Motor neuron (in vitro differentiated cells): ENCODE measurements at places on chromosomes 6 and 20.

DNA sequence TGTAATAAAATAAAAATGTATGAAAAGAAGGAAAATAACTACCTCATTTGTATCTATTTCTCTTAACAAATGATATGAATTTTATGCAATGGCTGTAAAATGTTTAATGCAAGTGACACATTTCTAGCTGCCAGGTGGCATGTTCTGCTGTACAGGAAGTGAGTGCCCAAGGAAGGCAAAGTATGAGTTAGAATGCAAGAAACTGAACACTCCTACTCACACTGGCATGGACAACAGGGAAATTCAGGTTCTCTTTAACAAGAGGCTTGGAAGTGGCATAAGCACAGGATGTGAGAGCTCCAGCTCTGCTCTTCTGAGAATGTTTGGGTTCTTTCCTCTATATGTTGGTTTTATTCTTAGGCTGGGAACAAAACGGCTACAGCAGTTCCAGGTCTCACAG is 20.4 kb upstream of the LAMA4 start:
- no peak for ATAC-seq

- no peak for ATAC-seq
Observed at GRCh38 chr20:4491643-4492042, 230.1 kb upstream of the PRND start.

- ATAC-seq: peak; percentile 56
Observed at GRCh38 chr6:35048031-35048613, 93.0 kb downstream of the TCP11 start.

- ATAC-seq: no peak
Observed at GRCh38 chr6:27980111-27980510, 23.1 kb downstream of the OR2B6 start.

DNA sequence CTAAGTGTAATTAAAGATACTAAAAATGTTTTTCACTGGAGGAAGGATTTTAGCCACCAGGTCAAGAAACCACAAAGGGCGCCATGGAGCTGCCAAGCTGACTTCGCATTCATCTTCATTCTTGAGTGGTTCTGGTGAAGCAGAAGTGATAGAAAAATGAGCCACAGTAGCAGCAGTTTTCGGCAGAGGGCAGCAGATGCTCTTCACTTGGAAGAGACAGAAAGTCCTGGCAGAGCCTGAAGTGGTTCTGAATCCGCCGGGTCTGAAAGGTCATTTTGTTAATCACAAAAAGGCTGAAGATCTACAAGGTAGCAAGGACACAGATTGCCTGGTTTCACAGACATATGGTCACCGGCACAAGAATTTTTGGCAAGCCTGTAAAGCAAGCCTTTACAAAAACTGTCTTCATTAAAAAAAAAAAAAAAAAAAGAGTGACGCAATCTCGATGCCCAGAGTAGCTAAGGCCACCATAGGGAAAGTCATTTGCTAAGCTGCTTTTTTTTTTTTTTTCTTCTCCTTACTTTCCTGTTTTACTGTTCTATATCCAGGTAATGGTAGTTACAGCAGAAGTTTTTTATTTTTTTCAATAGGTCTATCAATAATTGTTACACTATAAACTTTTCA is 345.1 kb upstream of the AGPAT4 start:
- peak; percentile 99 for ATAC-seq

GRCh38 chr6:17965397-17965796 is 22.0 kb downstream of the KIF13A start:
- no peak for ATAC-seq

- ATAC-seq: peak; percentile 94
Observed at GRCh38 chr6:73798592-73798991, 102.6 kb downstream of the CD109 start.

GRCh38 chr6:10395171-10395703 is 19.6 kb downstream of the TFAP2A start:
- no peak for ATAC-seq

DNA sequence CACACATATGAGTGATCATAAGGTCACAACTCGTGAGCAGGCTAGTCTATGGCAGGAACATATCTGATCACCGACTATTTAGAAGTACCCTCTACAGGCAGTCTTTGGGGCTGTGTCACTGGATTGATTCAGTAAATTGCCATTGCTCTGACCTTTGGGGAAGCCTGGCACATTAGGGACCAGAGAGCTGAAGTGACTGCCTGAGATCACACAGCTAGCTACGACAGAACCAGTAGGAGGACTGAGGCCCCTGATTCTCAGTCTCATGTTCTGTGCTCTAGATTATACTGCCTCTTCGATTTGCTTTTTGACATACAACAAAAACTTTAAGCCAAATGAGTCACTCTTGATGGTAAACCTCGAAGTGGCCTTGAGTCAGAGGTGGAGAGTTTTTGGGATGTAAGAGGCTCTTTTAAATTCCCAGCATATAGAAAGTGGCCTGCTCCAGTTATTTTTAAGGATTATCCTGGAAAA is 247.5 kb upstream of the SUPT3H start:
- no peak for ATAC-seq

DNA sequence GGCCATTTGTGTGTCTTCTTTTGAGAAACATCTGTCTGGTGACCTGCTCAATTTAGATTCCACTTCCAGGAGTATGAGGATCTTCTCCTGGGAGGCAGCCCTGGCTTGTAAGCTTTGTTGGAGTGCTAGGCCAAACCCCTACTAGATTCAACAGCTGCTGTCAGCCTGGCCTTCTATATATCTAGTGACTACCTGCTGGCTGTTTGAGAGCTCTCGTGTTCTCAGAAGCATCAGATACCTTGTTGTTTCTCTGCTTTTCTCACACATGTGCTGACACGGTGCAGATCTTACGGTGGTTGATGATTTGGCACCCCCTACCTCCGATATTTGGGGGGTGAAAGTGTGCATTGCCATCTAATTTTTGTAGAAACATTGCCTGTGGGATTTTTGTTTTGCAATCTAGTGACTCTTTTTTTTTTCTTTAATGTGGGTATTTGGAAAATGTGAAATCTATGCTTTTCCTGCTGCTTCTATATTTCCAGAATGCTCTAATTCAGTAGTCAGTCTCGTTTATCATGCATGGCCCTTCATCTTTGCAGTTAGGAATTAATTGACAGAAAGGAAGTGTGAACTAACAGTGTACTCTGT is 4.7 kb downstream of the CCN2 start:
- ATAC-seq: no peak

GRCh38 chr6:26109772-26110171 is 22.5 kb downstream of the HFE start:
- ATAC-seq: no peak

DNA sequence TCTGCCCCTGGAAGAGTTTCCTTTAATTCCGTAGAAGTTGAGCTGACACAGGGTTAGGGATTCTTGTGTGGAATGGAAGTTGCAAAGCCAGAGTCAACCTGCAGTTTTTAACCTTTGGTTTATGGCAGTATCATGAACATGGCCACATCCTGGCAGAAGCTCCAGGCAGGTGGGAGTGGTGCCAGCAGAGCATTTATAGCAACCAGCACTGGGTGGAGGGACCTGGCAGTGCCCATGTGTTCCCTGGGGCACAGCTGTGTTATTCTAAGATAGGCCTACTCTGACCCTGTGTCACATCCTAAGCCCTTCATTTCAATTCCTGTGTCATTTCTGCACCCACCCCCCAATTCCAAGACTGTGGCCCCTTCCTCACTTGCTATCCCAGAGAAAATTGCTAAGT is 26.1 kb upstream of the ZNF831 start:
- no peak for ATAC-seq

DNA sequence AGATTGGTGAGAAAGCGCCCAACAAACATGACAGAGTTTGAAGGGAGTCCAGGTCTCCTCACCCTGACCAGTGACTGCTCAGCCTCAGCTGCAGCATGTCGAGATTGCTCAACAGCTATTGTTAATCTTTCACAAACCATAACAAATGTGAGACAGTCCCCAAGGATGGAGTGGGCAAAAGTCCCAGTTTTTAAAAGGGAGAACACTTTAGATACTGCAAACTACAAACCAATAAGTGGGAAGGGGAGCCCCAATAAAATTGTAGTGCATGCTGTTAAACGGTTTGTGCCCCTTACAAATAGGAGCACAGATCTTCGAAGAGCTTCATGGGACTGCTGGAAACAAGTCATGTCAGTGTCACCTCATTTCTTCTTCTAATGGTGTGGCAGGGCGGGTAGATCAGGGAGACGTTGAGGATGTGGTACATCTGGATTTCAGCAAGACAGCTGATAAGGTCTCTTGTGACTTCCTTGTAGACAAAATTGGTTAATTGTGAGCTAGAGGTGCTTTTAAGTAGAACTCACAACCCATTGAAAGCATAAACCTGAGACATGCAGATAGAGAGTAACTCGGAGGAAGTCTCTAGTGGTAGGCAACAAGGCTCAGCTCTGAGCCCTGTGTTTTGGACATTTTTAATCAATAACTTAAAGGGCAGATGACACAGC is 134.0 kb upstream of the ARMC2 start:
- ATAC-seq: no peak

GRCh38 chr6:71402096-71402495 is 113.5 kb downstream of the OGFRL1 start:
- no peak for ATAC-seq

GRCh38 chr6:79570129-79571029 is 33.1 kb upstream of the LCA5 start:
- ATAC-seq: no peak

GRCh38 chr20:41440882-41441281 is 74.3 kb upstream of the EMILIN3 start:
- no peak for ATAC-seq

GRCh38 chr6:155530219-155530834 is 74.7 kb upstream of the NOX3 start:
- ATAC-seq: peak; percentile 39

- peak; percentile 31 for ATAC-seq
Observed at GRCh38 chr6:39389484-39389767, 66.9 kb upstream of the KCNK16 start.

DNA sequence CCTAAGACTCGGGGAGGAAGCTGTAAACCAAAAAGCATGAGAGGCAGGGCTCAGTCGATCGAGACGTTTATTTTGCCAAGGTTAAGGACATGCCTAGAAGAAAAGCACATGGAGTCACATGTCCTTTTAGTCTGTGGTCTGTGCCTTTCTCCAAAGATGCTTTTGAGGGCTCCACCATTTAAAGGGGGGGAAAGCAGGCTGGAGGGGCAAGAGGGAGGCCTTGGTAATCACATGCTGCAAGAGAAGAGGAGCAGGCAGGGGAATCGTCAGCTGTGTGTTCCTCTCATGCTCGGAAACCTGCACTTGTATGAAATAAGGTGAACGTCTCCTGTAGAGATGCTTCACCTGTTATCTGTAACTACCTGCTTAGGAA is 9.1 kb upstream of the YTHDF1 start:
- no peak for ATAC-seq

DNA sequence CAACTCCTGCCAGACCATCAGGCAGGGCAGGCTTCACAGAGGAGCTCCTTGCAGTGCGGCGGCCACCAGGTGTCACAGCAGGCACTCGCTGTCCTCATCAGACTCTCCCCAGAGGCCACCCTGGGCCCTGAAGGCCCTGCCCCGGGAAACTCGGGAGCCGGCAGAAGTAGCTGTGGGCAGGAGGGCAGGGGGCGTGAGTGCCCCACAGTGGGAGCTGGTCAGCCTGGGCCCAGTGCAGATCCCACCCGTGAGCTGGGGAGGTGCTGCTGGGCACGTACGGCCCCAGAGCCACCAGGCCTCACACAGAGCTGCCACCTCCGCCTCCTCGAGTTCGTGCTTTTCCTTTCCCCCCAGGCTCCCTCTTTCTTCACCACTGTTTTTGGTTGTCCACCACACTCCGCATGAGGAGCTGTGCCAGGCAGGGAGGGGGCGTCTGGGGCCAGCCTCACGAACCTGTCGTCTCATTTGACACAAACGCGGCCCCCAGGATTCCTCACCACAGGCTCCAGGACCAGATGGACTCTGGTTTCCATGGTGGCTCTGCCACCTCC is 33.8 kb downstream of the FRMD1 start:
- ATAC-seq: peak; percentile 76

- ATAC-seq: no peak
Observed at GRCh38 chr6:12545619-12546409, 170.8 kb upstream of the PHACTR1 start.

DNA sequence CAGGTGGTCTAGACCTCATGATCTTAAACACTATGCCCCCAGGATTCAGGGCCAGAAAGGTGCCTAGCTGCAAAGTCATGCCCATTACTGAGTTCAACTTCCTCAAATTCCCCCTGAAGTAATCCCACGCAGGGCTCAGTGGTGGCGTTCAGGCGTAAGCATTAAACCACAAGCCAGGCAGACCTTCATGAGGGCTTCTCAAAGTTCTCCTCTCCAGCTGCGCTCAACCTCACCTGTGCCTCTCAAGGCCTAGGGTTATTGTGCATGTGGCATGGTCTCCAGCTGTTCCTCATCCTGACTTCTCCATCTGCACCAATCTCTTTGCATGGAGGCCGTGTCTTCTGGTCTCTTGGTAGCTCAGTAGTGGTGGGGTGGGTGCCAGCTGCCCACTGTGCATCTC is 113.6 kb downstream of the TSHZ2 start:
- no peak for ATAC-seq

- ATAC-seq: peak; percentile 62
Observed at GRCh38 chr6:40563111-40563510, 24.1 kb downstream of the LRFN2 start.

GRCh38 chr6:124158024-124158423 is 354.4 kb downstream of the NKAIN2 start:
- no peak for ATAC-seq

DNA sequence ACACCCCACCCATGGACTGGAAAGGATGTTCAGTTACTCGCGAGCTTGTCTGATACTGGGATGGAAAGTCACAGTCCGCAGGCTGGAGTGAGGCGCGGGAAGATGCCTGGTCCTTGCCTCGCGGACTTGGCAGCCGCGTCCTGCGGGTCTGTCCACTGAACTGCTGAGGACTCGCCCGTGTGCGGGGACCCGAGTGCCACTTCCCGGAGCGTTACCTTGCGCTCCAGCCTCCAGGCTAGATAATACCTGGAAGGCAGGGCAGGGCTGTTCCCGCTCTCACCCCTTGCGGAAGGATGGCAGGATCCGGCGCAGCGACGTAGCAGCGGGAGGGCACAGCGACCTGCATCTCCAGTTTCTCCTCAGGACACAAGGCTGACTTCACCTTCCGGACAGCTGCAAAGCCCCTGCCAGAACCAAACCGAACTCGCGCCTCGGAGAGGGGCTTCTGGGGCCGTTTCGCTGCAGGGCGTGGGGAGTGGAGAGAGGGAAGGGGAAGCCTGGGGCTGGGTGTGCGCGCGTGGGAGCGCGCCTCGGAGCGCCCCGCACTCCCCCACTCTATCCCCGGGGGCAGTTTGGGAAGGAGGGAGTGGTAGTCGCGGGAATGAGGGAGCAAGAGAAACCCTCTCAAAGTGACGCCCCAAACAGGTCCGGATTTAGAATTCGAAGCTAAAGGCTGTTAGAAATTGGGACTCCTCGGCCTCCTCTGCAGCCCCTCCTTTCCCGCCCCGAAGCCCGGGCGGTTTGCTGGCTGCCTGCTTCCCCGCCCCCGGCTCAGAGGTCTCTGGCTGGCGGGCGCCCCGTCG is at the start of gene KCNQ5:
KCNQ5 (plus strand) TSS at position 774 of the 803 bp plus-strand sequence.
- no peak for ATAC-seq

GRCh38 chr20:58511364-58511763 is 3.8 kb downstream of the APCDD1L start:
- peak; percentile 11 for ATAC-seq

DNA sequence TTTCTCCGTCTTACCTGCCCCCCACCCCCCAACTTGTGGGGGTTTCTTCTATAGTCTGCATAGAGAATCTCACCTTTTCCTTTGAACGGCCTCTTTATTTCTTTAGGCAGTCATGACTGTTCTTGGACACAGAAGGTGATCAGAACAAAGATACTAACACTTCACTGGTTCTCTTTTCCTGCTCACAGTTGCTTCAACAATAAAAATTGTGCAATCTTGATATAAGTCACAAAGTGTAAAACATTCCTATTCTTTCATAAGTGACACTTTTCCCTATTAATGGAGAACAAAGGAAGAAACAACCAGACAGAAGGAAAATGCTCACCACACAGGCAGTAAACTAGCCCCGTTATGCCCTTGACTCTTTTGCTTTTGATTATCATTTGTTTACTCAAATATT is 238.4 kb upstream of the QKI start:
- no peak for ATAC-seq
